ENCODE measurements at places on chromosomes 11 and 22.

DNA sequence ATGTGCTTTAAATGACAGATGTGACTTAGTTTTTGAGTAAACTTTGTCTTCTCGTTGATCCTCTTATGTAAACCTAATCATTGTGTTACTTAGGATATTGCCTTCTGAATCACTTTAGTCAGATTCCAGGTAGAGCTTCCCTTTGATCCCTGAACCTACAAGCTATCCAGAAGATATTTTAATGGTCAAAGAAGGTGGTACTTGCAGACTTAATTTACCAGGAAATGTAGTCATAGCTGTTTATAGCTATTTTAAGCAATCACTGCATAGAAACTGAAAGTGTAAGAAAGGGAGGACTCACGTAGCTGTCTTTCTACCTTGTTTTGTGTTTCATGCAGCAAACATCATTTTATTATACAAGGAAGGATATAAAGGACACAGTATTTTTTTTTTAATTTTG, 189.5 kb downstream of the DDX10 start:
- no peak for DNase-seq

DNA sequence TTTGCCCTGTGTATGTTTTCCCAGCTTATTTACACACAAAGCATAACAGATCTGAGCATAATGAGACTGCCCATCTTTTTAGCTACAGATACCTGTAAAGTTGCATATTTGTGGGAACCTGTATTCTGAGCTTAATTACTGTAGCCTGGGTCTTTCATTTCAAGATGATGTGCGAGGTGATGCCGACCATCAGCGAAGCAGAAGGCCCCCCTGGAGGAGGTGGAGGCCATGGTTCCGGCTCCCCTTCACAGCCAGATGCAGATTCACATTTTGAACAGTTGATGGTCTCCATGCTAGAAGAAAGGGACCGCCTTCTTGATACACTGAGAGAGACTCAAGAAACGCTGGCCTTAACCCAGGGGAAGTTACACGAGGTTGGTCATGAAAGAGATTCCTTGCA, 1.5 kb downstream of the PPFIA1 start:
- DNase-seq = no peak

DNA sequence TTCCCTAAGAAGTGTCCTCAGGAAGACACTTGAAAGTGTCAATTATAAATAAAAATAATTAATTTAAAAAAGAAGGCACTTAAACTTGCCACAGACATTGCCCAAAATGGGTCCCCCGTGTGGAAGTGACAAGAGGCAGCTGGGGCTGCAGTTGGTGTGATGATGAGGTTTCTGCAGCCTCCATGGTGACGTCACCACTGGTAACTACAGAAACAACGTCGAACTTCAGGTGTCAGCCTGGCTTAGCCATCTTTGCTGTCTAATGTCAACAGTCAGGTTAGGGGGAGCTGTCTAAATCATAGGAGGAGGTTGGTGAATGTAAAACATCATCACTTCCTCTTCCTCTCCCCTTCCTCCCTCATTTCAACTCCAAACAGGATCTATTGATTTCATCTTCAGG, 328.6 kb downstream of the MN1 start:
- no peak for DNase-seq

DNA sequence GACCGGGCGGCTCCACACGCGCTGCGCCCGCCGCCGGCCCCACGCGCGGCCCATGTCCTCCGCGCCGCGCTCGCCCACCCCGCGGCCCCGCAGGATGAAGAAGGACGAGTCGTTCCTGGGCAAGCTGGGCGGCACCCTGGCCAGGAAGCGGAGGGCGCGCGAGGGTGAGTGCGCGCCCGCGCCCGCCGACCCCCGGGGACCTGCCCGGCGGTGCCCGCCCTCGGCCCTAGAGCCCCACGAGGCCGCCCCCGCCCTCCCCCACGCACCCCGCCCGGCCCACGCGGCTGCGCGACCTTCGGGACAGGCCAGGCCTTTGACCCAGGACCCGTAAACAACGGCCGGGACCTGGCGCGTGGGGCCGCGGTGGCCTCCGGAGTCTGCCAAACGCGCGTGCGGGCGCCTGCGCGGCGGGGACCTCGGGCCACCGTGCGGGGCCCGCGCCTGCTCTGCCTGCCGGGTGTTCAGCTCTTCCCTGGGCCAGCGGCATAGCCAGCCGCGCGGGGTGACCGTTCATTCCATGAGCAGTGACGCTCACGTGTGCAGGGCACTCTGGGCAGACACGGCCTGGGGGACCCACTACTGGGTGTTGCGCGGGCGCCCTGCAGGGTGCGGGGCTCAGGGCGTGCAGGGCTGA, at the start of gene PARVB:
PARVB (plus strand) TSS at position 15 of the 634 bp plus-strand sequence; CDS start at position 53, 38 bp downstream.
- no peak for DNase-seq
